ENCODE measurements at places on chromosomes 5 and 9.

DNA sequence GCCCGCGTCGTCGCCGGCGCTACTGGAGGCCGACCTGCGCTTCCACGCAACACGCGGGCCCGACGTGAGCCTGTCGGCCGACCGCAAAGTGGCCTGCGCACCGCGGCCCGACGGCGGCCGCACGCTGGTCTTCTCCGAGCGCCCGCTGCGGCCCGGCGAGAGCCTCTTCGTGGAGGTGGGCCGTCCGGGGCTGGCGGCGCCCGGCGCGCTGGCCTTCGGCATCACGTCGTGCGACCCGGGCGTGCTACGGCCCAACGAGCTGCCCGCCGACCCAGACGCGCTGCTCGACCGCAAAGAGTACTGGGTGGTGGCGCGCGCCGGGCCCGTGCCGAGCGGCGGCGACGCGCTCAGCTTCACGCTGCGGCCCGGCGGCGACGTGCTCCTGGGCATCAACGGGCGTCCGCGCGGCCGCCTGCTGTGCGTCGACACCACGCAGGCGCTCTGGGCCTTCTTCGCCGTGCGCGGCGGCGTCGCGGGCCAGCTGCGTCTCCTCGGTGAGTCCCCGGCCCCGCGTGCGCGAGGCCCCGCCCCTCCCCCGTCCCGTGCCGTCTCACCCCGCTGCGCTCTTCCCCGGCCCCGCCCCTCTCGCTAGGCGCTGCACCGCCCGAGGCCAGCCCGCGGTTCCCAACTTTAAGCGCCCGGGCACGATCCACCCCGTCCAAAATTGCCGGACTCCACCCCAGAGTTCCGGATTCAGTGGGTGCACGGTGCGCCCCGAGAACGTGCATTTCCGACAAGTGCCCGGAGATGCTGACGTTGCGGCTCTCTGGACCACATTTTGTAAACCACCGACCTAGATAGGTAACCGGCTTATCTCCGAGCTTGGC, 42.8 kb downstream of the NEURL1B start:
- no peak for DNase-seq

DNA sequence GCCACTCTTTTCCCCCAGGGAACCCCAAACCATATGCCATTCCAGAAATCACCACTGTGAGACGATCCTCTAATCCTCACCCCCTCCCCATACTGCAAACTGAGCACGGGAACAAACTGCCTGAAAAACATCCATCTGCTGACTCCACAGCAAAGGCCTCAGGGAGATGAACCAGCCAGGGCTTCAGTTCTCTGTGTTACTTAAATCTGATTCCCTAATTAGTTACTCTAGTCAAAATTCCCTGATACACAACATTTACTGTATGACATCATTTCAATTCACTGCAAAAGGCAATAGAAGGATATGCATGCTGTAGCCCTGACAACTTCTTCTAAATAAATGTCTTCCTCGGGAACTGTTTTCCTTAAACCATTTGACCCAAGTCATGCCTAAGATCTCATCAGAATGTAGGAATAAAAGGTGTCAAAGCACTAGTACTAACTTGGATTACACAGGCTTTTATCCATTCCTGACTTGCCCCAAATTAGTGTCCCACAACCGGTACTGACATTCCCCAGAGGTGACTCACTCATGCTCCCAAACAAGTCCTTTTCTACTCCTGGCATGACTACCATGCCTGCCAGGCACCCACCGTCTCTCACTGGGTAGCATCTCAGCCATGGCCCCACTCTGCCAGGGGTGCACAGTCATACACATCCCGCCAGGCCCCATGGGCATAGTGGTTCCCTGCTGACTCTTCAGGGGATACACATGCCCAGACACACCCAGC, 35.0 kb downstream of the MTX3 start:
- DNase-seq, result no peak

DNA sequence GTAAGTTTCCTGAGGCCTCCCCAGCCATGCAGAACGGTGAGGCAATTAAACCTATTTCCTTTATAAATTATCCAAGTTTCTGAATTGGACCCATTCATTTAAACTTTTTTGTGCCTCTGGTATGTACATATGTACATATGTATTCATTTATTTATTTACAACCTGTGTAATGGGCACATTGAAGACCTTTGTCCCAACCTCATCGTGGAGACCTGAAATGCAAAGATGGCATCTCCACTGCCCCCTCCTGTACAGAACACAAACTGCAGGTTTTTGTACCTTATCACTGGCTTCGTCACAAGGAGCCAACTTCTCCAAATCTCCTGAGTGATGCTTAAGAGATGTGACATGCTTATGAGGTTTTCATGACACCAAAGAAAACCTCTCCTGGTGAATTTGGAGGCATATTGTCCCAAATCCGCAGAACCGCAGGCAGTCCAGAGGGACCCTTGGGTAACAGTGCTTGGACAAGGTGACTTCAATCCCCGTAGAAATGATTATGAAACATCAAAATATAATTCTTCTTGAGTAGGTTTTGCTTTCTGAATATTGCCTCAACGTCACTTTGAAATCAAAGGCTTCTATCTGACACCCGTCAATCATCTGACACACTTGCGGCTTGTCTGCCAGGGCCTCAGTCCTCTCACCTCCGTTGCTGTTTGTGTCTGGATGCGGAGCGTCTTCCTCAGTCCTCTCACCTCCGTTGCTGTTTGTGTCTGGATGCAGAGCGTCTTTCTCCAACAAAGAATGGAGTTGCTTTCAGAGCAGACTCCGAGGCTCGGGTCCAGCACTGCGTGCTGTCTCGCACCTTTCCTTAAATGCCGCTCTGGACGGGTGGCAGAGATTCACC, 135.0 kb upstream of the IRX4 start:
- DNase-seq, result no peak

DNA sequence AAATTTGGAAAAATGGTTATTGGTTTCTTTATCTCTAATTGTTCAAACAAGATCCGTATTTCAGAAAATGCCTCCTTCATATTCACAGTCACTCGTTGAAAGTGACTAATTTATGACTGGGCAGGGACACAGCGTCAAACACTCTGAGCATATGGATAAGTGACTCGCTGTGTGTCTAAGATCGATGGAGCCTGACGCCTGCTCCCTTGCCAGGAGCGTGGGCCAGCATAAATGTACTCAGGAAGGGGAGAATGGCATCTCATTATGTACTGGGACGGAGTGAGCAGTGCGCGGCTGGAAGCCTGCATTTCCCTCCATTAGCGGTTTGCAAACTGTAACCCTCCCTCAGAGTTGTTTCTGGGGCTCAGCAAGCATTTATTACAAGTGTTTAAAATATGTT, 79.8 kb upstream of the CAST start:
- no peak for DNase-seq

DNA sequence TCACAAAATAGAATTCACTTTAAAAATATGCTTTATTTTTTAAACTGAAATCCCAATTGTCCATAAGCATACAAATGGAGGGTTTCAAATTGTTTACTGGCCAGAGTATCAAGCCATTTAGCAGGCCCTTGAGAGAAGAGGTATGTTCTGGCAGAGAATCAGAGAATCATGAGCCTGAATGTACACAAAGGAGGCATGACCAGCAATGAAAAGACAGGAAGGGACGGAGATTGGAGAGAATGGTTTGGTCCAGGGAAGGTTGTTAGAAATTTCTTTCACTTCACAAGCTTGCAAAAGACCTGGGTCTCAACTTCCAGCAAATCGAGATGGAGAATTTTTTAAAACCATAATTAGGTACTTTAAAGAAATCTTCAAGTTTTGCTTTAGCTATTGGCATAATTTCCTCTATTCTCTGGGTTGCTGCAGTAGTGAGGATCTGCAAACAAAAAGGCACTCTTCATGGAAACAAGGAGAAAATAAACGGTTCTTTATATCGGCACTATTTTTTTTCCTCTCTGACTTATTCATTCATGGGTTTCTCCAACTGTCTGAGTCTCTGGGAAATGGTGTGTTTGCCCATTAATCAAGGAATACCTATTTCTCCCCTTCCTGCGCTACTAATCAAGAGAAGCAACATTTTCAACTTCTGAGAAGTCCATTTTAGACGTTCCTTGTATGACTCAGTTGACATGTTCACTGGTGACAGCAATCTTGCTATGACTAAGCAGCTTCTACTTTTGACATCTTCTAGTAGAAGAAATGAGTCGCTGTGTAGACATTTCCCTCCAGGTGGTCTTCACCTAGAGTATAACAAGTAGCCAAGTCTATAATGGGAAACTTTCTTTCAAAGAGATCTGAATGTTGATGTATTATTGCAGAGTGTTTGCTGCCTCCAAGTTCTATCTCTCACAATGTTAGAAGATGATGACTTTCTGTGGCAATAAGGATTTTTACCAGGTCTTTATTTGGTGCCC, 23.1 kb upstream of the ERCC6L2 start:
- no peak for DNase-seq

GRCh38 chr5:149550594-149551226, 529 bp downstream of the CSNK1A1 start:
- DNase-seq, result no peak

DNA sequence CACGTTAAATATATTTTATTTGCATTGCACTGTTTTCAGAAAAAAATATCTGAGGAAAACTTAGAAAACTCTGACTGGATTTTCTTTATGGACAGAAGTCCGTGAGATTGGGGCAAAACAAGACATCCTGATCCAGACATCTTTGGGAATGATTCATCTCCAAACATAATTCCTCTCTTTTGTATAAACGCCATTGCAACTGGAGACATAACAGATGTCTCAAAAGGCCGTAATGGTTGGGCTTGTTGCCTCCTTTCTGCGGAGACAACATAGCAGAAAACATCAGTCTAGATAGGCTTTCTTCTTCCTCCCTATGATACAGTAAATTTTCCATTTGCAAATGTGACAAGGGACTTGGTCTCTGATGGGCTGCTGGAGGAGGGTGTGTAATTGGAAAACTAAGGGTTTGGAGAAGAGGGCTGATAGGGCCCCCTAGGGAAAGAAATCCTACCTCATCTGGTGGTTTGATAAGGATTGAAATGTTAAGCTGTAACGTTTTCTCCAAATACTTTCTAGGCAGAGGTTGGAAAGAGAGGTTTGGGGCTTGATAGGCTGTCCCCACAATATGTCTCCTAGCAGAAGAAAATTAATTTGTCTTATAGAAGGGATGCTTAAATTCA, 631.5 kb upstream of the ST8SIA4 start:
- DNase-seq, result no peak

DNA sequence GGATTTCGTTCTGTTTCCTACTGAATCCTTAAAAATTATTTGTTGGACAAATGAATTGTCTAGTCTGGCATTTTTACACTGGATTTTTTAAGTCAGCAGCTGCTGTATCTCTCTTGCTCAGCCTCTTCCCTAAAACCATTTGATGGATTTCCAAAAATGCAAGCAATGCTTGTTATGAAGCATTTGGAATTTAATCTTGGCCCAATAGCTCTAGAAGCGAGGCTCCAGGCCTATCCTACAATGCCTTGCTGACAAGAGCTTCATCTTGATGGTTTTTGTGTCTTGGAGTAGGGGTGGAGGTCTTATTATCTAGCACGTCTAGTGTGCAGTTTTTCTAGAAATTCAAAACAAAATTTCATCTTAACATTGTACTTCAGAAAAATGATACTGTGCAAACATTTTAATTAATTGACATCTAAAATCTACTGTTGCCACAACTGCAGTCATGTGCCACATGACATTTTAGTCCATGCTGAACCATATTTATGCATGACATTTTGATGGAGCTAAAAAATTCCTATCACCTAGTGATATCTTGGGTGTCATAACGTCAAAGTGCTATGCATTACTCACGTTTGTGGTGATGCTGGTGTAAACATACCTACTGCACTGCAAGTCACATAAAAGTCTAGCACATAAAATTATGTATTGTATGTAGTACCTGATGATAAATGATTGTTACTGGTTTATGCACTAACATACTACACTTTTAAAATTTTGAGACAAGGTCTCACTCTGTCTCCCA, 5.9 kb upstream of the RAD23B start:
- no peak for DNase-seq

DNA sequence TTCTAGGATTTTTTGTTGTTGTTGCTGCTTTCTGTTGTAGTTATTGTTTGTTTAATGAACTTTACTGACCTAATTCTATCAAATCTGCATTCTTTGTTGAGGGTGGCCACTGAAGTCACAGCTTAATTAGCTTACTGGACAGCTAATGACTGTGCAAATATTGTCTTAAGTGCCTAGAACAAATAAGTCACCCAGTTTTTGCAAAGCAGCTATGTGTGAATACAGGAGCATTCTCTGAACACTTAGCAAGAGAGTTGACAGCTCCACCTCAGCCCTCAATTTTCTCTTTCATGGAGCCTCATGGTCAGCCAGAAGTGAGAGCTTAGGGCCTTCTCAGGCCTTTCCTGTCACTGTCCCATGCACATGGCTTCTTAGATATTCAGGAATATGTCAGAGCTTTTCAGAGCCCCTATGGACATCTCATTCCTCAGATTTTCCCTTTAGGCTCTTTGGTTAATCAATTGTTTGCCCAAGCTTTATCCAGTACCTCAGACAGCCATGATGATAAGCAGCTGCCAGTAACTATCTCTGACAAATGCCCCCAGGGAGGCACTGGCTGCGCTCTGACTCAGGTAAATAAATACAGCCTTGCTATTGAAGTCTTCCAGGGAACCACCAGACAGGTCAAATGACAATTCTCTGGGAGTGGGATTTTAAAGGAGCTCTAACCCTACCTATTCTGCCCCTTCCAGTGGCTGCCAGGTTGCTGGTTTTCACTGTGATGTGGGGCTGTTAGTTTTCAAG, 241.4 kb upstream of the IL12B start:
- peak; percentile 37 for DNase-seq

GRCh38 chr5:98941131-98941883, 12.5 kb upstream of the CHD1 start:
- DNase-seq, result no peak

- DNase-seq, result no peak
Observed at GRCh38 chr5:1480217-1480616, 35.0 kb upstream of the SLC6A3 start.

DNA sequence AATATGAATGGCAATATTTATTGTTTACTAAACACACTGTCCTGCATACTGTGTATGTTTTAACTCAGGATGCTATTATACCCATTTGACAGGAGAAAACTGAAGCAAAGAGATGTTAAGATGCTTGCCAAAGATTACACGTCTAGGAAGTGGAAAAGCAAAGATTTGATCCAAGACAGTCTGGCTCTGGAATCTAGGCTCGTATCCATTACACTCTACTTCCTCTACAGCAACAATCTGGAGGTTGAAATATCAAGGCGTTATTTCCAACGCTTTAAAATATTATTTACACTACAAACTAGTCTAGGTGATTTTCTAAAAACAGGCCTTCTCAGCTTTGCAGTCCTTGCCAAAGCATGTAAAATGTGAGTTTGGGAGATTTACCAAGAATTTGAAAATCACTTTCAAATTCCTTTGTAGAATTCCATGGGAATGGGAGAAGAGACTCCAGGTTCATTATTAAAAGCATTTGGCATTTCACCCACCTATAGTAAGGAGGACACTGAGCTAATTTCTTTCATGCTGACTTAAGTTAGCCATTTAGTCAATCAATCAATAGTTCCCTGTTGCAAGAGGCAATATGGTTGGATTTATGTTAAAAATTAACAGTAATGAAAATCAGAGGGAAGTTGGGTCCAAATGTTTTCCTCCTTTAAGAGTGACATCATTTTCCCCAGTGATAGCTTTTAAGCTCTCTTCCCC, 356.3 kb upstream of the SMARCA2 start:
- no peak for DNase-seq
